Activated naive CD4-positive, alpha-beta T cell treated with Interleukin-2 at 50 U/mL for 16 hours (primary cell): ENCODE measurements at places on chromosomes 13 and 19.

- DNase-seq = peak; percentile 39
These were observed 571 bp downstream of the SAFB2 start for GRCh38 chr19:5621945-5622464.

DNA sequence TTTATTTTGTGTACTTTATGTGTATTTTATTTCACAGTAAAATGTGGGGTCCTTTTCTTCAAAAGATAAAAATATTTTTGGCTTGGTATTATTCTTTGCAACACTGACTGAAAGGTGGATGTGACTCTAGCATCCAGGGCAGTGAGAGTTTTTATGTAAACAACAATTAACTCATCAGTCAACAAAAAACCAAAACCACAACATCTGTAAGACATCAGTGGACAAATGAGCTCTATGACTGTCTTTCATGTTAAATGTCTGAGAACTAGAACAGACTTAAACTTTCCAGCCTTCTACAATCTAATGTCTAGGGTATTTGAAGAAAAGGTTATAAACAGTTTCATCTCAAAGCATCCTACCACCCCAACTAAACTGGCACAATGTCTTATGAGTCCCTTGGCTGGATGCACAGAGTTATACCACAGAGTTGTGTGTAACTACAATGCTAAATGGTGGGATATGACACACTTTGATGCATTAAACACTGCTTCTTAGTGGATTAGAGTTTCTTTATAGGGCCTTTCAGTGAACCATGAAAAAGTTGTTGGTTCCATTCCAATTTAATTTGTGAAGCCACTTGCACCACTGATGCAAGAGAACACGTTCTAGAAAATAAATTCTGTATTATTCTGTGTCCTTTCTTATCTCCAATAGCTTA is 544.2 kb upstream of the KLF12 start:
- DNase-seq = no peak

- peak; percentile 56 for DNase-seq
These were observed 830 bp downstream of the NEK5 start for GRCh38 chr13:52127783-52128702.

GRCh38 chr19:33535226-33535625 is 13.6 kb upstream of the PEPD start:
- DNase-seq = no peak

DNA sequence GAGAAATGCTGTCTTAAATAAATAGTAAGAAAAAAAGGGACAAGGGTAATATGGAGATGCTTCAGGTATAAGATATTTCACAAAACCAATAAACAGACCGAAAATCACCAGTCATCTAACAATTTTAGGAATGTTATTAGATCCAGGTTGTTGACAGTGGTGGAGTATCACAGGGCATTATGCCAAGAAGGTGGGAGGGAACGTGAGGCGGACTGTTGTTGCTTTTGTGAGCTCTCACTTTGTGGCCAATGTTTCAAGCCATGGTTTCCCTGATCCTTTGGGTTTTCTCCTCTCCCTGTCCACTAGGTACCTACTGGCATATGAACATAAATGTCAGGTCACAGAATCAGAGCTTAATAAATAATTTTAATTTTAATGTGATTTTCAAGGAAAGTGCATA is 790.3 kb upstream of the SLITRK1 start:
- DNase-seq = no peak

DNA sequence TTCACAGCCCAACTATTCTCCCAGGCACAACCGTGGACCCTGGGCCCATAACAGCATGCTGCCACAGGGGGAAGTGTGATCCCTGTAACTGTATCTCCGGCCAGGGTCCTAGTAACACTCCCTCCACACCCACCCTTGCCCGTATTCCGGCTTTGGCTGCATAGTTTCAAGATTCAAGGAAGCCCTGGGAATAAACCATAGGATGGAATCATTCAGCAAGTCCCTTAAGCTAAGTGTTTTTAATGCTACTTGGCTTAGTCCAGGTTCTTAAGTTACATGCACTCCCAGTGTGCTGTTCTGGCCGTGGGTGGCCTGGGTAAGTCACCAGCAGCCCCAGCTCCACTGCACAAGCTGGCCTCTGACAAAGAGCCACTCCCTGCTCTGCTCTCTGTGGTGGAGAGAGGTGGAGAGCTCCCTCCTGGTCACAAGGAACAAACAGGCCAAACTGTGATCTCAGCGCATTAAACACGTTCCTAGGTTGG is 532.4 kb upstream of the SGCG start:
- DNase-seq = no peak

GRCh38 chr13:113998781-113999617 is 25.1 kb upstream of the C13orf46 start:
- no peak for DNase-seq

GRCh38 chr19:5153601-5154128 is 184.8 kb downstream of the KDM4B start:
- no peak for DNase-seq

- no peak for DNase-seq
These were observed 562.1 kb upstream of the ATXN8OS start for GRCh38 chr13:69545551-69545950.

DNA sequence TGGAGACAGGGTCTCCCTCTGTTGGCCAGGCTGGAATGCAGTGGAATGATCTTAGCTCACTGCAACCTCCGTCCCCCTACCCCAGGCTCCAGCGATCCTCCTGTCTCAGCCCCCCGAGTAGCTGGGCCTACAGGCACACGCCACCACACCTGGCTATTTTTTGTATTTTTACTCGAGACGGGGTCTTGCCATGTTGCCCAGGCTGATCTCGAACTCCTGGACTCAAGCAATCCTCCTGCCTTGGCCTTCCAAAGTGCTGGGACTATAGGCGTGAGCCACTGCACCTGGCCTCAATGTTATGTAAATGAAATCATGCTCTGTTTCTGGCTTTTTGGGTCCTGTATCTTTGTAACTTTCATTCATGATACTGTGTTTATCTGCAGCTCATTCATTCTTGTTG is 8.1 kb upstream of the ZNF579 start:
- DNase-seq = no peak

- DNase-seq = no peak
These were observed 108.7 kb upstream of the MBNL2 start for GRCh38 chr13:97113231-97114001.

GRCh38 chr13:35518337-35518946 is 42.0 kb upstream of the MAB21L1 start:
- DNase-seq = no peak

- DNase-seq = no peak
These were observed 927.3 kb downstream of the DIAPH3 start for GRCh38 chr13:59236309-59236919.

GRCh38 chr13:22090106-22090505 is 419.2 kb downstream of the FGF9 start:
- DNase-seq = no peak

GRCh38 chr19:58338336-58338735 is 11.5 kb downstream of the ZSCAN22 start:
- DNase-seq = no peak

DNA sequence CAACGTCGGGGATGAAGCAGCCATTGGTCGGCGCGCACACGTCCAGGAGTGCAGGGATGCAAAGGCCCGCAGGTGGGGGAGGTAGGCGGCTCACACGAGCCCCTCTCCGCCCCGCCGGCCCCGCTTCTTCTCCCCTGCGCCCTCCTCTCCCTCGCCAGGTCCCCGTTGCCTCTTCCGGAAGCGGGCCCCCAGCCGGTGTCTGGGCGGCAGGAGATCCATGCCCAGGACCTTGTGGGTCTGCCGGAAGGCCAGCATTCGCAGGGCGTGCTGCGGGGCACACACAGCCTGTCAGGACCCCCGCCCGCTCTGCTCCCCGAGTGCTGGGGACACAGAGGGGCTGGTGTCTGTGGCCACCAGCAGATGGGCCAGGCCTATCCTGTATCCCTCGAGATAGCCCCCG is 19.7 kb upstream of the MATK start:
- no peak for DNase-seq

DNA sequence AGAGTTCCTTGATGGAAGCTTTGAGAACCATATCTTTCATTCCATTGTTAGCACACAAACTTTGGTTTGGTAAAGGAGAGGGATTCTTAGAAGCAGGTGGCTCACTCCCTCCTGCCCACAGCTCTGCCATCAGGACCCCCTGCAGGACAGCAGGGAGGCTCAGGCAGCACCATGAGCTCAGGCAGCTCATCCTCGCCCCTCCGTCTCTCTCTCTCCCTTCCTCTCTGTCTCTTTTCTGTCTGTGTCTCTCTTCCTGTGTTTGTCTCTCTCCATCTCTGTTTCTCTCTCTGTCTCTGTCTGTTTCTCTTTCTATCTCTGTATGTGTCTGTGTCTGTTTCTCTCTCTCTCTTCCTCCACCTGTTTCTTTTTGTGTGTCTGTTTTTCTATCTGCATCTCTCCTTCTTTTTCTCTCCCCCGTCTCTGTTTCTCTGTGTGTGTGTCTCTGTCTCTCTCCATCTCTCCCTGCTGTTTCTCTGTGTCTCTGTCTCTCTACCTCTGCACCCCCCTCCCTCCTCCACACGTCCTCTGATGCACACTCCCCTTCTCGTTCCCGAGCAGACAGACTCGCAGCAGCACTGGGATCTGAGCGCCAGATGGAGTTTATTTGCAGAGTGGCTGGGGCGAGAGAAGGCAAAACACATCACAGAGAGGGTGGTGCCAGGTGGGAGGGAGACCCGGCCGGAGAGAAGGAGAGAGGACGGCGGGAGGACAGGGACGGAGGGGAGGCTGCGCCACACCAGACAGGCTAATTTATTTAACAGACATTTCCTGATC is 8.7 kb downstream of the SBK2 start:
- no peak for DNase-seq
